Aorta (tissue), 5 donors: ENCODE measurements at places on chromosomes 11 and 22. TPM values are rescaled to one million over a fixed set of nuclear protein-coding genes. Genes with fewer than 3 reads are reported as not detected.

DNA sequence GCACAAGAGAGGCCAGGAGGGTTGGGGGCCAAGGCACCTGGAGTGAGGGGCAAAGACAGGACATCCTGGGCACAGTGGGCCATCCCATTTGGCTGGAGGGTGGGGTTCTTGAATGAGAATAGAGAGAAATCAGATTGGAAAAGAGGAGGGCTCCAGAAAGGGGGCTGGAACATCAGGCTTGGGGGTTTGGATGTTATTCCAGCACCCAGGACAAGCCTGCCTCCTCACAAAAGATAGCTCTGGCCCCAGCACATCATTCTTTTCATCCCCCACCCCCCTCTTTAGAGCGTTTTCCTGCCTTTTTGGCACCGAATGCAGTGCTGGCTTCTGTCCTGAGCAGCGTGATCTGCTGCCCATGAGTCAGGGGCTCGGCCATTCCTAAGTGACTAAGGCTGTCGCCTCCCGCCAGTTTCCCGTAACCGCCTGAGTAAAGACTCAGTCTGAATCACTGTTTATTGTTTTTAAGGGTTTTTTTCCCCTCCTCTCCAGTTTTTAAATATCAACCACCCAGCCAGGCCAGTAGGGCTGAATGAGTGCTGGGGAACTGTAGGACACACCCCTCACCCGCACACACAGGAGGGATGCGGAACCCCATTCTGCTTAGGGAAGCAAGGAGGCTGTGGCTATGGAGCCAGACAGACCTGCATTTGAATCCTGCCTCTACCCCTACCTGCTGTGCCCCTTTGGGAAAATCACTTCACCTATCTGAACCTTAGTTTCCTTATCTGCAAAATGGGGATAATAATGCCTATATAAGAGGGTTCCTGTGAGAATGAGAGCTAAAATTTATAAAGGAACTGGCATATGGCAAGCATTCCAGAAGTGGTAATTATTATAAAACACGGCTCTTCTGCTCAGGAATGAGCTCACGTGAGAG, 32.4 kb upstream of the NAV2 start:
- DNase-seq: peak; percentile 98

DNA sequence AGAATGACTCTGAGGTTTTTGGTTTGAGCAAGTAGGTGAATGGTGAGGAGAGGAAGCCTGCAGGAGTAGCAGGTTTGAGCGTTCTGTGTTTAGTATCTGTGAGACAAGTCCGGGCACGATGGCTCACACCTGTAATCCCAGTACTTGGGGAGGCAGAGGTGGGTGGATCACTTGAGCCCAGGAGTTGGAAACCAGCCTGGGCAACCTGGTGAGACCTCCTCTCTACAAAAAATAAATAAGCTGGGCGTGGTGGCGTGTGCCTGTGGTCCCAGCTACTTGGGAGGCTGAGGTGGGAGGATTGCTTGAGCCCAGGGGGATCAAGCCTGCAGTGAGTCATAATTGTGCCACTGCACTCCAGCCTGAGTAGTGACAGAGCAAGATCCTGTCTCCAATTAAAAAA, 9.7 kb upstream of the CENATAC start:
- DNase-seq: no peak

GRCh38 chr11:118610773-118611432, 3.5 kb downstream of the PHLDB1 start:
- DNase-seq: peak; percentile 94

- DNase-seq: no peak
Measured at GRCh38 chr11:132125988-132126871, 755.8 kb downstream of the NTM start.

- no peak for DNase-seq
Measured at GRCh38 chr11:5923794-5924193, 18.3 kb upstream of the OR56A3 start.

GRCh38 chr22:50620593-50621355, 7.2 kb downstream of the ARSA start:
- no peak for DNase-seq

DNA sequence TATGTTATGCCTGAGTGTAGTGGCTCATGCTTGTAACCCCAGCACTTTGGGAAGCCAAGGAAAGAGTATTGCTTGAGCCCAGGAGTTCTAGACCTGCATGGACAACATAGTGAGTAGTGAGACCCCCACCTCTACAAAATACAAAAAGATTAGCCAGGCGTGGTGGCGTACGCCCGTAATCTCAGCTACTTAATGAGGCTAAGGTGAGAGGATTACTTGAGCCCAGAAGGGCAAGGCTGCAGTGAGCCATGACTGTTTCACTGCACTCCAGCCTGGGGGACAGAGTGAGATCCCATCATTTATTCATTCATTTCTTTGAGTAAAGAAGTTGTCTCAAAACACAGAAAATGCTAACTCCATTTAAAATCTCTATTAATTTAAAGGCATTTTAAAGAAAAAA, 1061.6 kb downstream of the JRKL start:
- DNase-seq: no peak

- DNase-seq: no peak
Measured at GRCh38 chr22:19085233-19085718, 36.9 kb downstream of the DGCR2 start.

DNA sequence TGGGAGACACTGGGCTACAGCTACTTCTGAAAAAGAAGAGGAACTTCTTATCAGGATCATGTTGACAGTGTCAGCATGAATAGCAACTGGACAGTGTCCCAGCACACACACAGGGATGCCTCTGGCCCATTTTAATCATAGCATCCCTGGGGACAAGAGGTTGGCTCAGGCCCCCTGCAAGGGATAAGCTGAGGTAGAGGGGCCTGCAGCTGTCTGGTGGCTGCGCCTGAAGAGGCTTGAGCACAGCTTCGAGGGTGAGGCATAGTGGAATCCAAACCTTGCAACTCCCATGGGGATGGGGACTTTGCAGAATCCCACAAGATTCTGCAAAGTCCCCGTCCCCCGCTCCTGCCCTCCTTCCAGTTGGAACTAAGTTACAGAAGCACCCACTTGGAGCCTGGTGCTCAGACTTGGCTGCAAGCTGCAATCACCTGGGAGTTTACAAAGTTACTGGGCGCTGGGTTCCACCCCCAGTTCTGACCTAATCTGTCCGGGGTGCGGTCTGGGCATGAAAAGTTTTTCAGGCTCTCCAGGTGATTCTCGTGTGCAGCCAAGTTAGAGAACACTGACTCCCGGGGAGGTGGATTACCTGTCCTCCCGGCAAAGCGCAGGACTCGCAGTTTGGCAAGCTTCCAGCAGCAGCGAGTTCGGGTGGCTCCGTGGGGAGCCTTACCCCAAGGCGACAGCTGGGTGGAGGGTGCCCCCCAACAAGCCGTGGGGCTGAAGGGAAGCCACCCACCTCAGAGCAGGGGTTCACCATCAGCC, 16.0 kb upstream of the LINC01488 start:
- DNase-seq: peak; percentile 42

The GRM5 gene
- 3.4 TPM for total RNA-seq

The ARHGAP42 gene
- total RNA-seq: 13.8 TPM

The SLC22A8 gene
- not detected for total RNA-seq

The MUC5B gene
- total RNA-seq: not detected

The TEX12 gene
- 0.57 TPM for total RNA-seq

The C22orf42 gene
- not detected for total RNA-seq
